ENCODE measurements at places on chromosomes 16 and 17.

GRCh38 chr16:27444015-27444414 lies 42.0 kb downstream of the IL21R start:
- no peak for DNase-seq

DNA sequence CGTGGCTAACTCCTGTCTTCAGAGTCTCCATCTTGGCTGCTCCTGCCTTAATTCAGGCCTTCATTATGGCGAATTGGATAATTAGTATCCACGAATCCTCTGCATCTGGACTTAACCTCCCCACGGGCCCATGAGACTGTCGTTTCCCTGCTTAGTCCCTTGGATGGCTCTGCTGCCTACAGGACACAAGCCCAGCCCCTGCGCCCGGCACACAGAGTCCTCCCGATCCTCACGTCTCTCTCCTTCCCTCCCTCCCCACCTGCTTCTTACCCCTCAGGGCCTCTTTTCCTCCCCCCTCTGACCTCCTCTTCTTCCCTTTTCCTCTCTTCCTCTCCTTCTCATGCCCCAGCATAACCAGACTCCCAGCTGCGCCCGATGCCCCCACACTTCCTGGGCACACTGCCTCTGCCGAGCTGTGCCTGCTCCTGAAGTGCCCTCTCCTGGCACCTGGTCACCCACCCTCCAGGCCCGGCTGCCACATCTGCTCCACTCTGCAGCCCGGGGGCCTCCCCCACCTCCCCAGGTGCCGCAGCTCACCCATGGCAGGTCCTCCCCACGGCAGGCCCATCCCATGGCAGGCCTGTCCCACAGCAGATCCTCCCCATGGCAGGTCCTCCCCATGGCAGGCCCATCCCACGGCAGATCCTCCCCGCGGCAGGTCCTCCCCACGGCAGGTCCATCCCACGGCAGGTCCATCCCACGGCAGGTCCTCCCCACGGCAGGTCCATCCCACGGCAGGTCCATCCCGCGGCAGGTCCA lies 45.9 kb downstream of the RPH3AL start:
- DNase-seq: no peak

- no peak for DNase-seq
Measured at GRCh38 chr17:27982688-27983087, 59.8 kb upstream of the NLK start.

GRCh38 chr16:17149904-17150483 lies 320.8 kb downstream of the XYLT1 start:
- DNase-seq: peak; percentile 13

GRCh38 chr17:47837401-47838039 lies 3.6 kb downstream of the SCRN2 start:
- no peak for DNase-seq

GRCh38 chr17:4968486-4969046 lies 949 bp upstream of the SPAG7 start:
- DNase-seq: no peak

- DNase-seq: no peak
Measured at GRCh38 chr17:61947367-61948078, 19.7 kb upstream of the INTS2 start.

GRCh38 chr16:69132424-69133252 lies at the start of the genes CHTF8 and UTP4:
Gene CHTF8 (minus strand): TSS chr16:69132588. CDS start chr16:69121458, 11,130 bp downstream.
Gene UTP4 (plus strand): TSS chr16:69132649. CDS start chr16:69133460, 811 bp downstream.
- peak; percentile 90 for DNase-seq

Measured in HuH-7 (cell line).